ENCODE measurements at places on chromosomes 1 and 21. TPM values are rescaled to one million over a fixed set of nuclear protein-coding genes. Genes with fewer than 3 reads are reported as not detected.

POU2F1 gene
- 4.1 TPM for total RNA-seq

MANEAL gene
- 1.5 TPM for total RNA-seq

DNA sequence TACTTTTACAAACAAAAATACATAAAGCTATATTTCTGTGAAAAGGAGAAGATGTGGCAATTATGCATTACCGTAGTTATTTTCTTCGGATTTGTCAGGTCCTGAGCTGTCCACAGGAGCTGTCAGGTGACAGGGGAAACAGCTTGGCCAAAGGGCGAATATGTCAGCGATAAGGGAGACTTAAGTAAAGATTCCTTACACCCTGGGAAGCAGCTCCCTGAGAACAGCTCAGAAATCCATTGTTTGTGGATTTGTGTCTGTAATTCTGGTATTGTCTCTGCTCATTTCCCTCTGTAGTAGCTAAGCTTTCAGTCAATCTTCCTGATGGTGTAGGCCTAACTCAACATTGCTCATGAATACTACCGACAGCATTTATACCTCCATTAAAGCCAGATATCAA, 7.1 kb upstream of the CD34 start:
- no peak for DNase-seq

- DNase-seq, result no peak
Measured at GRCh38 chr1:44485229-44485933, 80.3 kb downstream of the RNF220 start.

GRCh38 chr1:15430787-15431570, 7.3 kb upstream of the CTRC start:
- no peak for DNase-seq

DNA sequence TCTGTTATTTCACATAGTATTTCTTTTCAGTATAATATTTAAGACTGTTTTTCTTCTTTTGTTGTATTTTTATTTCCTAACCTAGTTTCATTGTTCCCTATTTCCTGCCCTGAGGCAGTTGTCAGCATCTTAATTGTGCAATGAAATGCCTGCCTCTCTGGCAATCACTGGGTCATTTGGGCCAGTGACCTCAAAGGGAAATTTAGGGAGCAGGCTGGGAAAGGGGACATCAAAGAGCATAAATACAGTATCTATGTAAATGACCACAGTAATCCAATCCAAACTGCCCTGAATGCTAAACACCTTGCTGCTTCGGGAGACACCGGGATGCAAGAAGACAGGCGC, 147.8 kb downstream of the TLR5 start:
- DNase-seq, result no peak

DNA sequence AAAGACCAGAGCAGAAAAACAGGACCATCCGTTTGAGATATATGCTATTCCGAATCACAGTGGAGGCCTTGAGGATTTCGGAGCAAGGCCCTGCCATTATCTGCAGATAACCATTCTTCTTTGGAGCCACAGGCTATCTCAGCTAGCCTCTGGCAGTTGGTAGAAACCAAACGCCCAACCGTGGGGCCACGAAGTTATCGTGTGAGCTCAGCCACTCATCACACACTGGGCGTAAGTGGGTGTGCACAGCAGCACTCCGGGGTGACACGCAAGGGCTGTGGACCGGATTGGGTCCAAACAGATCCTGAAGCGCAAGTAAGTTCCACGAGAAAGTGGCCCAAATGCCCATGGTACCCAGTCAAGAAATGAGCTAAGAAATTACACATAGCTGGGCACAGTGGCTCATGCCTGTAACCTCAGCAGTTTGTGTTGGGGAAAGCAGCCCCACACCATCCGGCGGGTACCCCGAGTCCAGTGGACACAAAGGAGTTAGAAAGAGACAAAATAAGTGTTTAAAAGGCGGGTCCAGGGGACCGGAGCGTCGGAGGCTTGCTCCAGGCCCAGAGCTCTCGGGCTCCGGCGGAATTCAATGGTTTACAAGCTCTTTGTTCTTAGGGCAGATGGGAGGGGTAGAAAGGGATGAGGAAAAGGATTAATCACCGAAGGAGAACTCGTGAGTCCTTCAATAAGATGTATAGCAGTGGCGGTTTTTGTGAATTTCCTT, 130.6 kb downstream of the LIPI start:
- no peak for DNase-seq
